Stimulated activated CD4-positive, alpha-beta T cell treated with anti-CD3 and anti-CD28 coated beads, Interleukin-15, amount 100 ng/mL, for 48 hours (primary cell): ENCODE measurements at places on chromosomes 1 and 21.
A peak's percentile ranks its signal among the peaks of the same experiment; 100 is the strongest.

- no peak for DNase-seq
Measured at GRCh38 chr1:168167806-168168205, 11.0 kb upstream of the TIPRL start.

GRCh38 chr1:64678366-64678765 lies 66.5 kb upstream of the RAVER2 start:
- no peak for DNase-seq

GRCh38 chr1:22055463-22055862 lies 3.0 kb downstream of the CDC42 start:
- no peak for DNase-seq

GRCh38 chr1:45542591-45542990 lies 8.0 kb upstream of the AKR1A1 start:
- DNase-seq: no peak

- DNase-seq: no peak
Measured at GRCh38 chr1:36176106-36176949, 20.4 kb downstream of the MAP7D1 start.

DNA sequence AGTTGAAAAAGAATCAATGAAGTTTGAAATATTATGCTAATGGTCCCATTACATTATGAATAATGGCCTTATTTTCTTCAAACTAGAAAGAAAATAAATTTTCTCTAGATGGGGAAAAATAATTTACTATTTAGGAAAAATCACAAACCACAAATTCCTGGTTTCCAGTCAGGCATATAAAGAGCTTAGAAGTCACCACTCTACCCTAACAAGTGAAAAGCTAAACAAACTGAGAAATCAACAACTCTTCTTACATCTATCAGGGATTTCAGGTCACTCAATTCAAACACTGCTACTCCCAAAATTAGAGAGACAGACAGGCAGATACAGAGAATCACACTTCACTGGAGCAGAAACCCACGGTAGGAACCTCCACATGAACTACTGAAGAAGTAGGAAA lies 82.1 kb upstream of the LRRC7 start:
- no peak for DNase-seq

- no peak for DNase-seq
Measured at GRCh38 chr1:162304736-162305135, 71.9 kb downstream of the SPATA46 start.

- no peak for DNase-seq
Measured at GRCh38 chr1:5682626-5683225, 309.5 kb downstream of the NPHP4 start.

GRCh38 chr1:230000493-230001184 lies 66.4 kb upstream of the GALNT2 start:
- no peak for DNase-seq

DNA sequence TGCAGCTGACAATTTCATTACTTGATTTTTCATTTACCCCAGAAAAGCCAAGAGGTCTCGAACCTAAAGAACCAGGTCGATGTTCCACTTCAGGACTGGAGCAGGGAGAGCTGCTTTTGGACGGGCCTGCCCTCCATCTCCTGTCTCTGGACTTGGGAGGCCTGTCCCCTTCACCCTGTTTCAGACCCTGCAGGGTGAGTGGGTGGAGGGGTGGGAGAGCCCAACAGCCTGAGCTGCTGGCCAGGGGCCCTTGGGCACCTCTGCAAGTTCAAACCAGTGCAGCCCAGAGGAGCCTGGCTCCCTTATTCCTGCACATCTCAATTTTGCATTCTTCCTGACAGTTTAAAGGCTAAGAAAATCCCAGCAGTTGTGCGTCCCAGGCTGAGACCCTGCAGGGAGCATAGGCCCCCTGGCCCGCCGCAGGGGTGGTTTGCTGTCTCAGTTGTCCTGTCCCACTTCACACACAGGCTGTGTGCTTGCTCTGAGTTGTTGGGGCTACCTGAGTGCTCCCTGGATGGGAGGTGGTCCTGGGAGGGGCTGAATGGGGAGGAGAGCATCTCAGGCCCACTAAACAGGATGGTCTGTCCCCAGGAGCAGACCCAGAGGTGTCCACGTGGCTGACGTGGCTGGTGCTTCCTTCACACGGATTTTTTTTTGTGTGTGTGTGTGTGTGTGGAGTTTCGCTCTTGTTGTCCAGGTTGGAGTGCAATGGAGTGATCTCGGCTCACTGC lies 443.7 kb downstream of the PTPRU start:
- no peak for DNase-seq

DNA sequence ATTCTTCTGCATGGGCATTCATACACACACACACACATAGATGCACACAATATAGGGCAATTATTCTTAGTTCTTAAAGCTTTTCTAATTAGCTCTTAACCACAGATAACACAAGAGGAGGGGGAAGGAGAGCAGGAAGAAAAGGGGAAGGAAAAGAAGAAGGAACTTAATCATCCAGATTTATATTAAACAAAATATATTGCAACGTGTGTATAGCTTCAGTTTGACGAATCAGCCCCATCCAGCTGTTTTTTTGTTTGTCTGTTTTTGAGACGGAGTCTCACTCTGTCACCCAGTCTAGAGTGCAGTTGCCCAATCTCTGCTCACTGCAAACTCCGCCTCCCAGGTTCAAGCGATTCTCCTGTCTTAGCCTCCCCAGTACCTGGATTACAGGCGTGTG lies 21.7 kb upstream of the ANKRD13C start:
- no peak for DNase-seq

GRCh38 chr1:54229281-54229891 lies 29.4 kb downstream of the MRPL37 start:
- peak; percentile 24 for DNase-seq

- no peak for DNase-seq
Measured at GRCh38 chr1:42038261-42038660, 114.9 kb upstream of the GUCA2B start.

GRCh38 chr21:21851657-21852056 lies 853.4 kb downstream of the NCAM2 start:
- no peak for DNase-seq

DNA sequence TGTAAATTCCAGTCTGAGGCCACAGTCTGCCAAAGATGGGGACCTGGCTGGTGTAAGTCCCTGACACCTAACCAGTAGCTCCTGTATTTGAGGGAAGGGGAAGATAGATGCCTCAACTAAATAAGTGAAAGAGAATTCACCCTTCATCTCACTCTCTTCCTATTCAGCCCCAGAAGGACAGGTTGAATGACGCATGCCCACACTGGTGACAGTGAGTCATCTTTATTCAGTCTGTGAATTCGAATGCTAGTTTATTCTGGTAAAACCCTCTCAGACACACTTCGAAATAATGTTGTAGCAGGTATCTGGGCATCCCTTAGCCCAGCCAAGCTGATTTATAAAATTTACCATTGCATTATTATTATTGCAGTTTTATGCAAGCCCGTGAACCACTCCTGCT lies 617.0 kb upstream of the PRMT6 start:
- DNase-seq: no peak

GRCh38 chr1:104248385-104248784 lies 498.7 kb downstream of the AMY1C start:
- DNase-seq: no peak

- no peak for DNase-seq
Measured at GRCh38 chr1:109924316-109924715, 13.7 kb downstream of the CSF1 start.

DNA sequence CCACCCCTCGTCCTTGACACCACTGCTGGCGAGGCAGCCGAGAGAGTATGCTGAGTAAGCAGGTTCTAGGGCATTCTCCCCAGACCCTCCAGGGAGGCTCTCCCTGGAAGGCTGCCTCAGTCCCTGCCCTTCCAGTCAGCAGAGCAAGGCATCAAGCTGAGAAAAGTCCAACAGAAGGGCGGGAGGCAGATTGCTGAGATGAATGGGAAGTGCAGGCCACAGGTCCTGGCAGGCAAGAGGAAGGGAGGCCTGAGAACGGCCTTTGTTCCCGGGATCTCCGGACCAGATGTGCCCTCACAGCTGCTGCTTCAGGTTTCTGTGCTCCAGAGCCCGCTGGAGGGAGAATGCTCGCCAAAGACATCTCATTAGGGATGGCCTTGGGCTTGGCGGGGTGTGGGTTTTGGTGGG lies 270.0 kb upstream of the VAMP3 start:
- no peak for DNase-seq

DNA sequence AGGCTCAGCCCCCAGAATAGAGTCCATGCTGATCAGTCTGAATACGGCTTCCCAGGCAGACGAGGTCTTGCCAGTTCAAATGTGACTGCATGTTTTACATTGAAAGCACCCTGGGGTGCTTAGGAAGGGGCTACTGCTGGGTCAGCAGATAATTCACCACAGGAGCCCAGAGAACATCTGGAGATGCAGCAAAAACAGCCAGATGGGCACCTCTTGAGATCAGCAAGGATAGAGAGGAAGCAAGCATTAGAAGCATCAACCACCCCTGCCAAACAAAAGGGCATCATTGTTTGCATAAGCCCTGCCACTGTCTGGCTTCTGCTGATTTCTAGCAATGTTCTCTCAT lies 403.1 kb downstream of the RRAGC start:
- no peak for DNase-seq

DNA sequence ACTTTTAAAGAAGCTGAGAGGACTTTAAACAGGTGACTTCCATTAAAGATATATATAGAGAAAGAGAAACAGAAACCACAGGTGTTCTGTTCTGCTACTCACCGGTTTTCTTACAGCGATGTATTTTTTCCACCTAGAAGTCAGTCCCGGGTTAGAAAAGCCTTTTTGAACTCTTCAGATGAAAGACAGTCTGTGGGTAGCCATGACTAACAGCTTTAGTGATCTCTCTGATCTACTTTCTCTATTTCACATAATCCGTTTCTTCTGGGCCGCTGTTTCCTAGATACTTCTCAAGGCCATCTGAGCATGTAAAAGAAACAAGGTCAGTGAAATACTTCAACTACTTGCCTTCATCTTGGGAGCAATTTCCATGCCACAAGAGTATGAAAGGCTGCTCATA lies 25.1 kb downstream of the WDR64 start:
- peak; percentile 7 for DNase-seq

DNA sequence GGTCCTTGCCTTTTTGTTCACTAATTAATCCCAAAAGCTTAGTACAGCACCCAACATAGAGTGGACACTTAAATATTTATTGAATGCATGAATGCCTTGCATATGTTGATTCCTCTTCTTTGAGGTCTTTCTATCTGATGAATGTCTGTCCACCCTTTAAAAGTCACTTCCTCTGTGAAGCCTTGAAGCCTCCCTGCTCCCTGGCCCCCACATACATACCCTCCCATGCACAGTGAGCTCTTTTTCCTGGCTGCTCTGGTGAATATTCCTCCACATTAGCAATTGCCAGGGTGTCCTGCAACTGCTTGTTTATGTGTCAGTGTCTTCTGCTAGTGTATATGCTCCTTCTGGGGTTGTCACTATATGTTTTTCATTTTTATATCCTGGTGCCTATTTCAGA lies 8.2 kb upstream of the FAM78B start:
- DNase-seq: no peak

GRCh38 chr1:231073331-231073730 lies 33.3 kb upstream of the FAM89A start:
- no peak for DNase-seq
